ENCODE measurements at places on chromosomes 13 and 19.

DNA sequence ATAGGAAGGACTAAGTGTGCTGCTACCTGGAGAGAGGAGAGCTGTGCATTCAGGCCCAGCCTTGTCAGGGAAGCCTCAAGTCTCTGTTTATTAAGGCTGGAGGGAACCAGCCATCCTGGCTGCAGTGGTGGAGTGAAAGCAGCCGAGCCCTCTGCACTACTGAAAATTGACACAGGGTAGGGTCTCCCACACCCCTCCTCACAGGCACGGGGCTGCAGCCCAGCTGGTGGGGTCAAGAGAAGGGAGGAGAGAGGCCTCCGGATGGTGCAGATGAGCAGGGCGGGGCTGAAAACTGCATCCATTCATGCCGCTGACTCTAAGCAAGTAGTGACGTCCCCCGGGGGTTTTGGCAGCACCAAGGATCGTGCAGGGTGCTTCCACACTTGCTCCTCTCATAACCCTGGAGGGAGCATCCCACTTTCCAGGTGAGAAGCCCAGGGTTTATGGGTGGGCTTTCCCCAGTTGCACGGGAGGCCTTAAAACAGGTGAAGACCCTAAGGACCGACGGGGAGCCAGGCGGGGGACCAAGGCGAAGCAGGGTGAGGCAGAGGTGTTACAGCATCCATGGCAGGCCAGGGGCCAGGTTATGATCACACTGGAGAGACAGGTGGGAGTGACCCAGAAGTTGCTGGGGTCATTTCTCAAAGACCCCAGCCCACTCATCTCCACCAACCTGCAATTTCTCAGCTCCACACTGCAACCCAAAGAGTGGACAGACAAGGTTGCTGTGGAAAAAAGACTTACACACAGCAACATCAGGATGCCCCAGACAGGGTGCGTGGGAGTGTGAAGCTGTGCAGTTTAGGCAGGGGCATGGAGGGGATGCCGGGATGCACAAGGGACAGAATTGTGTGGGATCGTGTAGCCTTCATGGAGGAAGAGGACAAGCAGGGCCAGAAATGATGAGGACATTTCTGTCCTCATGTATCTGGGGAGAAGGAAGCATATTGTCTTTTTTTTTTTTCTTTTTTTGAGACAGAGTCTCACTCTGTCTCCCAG is 36.8 kb downstream of the VSTM2B start:
- DNase-seq = no peak

DNA sequence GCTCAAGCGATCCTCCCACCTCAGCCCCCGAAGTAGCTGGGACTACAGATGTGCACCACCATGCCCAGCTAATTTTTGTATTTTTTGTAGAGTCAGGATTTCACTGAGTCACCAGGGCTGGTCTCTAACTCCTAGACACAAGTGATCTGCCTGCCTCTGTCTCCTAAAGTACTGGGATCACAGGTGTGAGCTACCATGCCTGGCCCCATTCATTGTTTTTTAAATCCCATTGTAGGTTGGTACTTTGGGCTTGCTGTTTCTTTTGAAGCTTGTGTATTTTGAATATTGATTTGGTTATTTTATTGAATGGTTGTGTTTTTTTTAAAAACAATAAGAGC is 26.7 kb downstream of the ZMYM2 start:
- no peak for DNase-seq

GRCh38 chr19:18878858-18879578 is 16.9 kb downstream of the CERS1 start:
- DNase-seq = no peak

- no peak for DNase-seq
Observed at GRCh38 chr19:35462476-35462953, 14.5 kb downstream of the FFAR2 start.

- no peak for DNase-seq
Observed at GRCh38 chr13:73522937-73523336, 464.1 kb downstream of the KLF5 start.

- DNase-seq = no peak
Observed at GRCh38 chr19:40503320-40503695, 36.5 kb downstream of the SPTBN4 start.

DNA sequence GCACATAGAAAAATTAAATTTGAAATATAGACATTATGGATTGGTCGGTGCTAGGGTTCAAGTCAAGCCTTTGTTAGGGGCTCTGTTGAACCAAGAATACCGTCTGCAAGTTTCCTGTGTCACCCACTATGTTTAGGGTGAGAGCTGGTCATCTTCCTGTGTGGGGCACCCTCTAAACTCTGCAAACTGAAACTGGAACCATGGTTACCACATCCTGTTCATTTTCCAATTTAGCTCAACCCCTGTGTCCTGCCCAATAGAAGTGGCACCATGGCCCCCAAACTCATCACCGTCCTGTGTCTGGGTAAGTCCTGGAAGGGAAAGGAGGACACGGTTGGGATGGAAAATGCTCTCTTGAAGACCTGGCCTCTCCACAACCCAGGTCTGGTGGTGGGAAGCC is 29.9 kb downstream of the LAIR2 start:
- DNase-seq = no peak

GRCh38 chr19:6737873-6738786 is 750 bp upstream of the GPR108 start:
- peak; percentile 69 for DNase-seq

DNA sequence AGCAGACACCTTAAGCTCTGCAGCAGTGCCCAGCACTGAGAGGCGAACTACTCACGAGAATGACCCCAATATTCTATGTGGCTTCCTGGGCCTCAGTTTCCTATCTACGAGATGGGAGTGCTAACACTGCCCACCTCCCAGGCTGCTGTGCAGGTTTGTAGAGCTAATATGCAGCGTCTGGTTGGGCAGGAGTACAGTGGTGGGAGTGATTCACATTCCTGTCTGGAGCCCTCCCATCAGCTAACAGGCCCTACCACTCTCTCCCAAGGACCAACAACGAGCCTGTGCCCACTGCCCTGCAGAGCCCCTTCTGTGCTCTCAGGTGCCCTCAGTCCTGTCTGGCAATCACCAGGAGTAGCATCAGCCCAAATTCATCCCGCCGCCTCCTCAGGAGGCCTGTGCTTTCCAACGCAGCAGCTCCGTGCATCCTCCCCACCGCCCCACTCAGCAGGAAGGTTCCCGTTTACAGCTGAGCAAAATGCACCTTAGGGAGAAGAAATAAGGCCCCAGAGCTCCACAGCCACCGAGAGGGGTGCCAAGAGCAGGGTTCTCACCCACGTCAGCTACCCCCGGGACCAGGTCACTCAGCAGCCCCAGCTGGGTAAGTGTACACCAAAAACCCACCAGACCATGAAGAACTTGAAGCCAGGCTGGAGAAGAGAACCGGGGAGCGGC is 6.6 kb downstream of the AKT2 start:
- peak; percentile 49 for DNase-seq

- DNase-seq = peak; percentile 90
Observed at GRCh38 chr19:12766051-12766521, 9.3 kb downstream of the HOOK2 start.

- DNase-seq = peak; percentile 72
Observed at GRCh38 chr13:100542826-100543156, 45.8 kb downstream of the GGACT start.

GRCh38 chr13:108834193-108834592 is 204.8 kb downstream of the MYO16 start:
- DNase-seq = no peak

- peak; percentile 31 for DNase-seq
Observed at GRCh38 chr13:110006304-110006703, 219.9 kb upstream of the IRS2 start.

GRCh38 chr13:43185226-43185625 is 161.8 kb downstream of the DNAJC15 start:
- DNase-seq = no peak

DNA sequence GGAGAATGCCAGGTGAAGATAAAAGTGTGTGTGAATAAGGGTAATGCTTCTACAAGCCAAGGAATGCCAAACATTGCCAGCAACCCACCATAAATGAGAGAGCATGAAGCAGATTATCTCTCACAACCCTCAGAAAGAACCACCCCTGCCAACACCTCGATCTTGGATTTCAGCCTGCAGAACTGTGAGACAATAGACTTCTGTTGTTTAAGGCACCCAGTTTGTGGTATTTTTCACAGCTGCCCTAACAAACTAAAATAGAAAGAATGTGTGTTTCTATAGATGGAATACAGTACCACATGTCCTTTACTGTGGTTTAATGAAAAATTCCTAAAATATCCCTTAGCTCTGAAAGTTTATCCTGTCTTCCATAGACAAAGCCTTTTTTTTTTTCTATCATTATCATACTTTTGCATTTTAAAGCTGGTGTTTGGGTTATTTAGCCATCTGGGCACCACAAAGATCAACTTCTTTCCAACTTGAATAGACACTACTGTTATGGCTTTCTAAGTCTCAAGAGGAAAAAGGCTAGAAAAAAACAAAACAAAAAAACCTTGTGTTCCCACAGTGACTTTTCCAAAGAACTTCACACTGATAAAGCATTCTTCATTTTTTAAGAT is 505.6 kb downstream of the KCTD12 start:
- no peak for DNase-seq

GRCh38 chr13:93690139-93690538 is 463.5 kb downstream of the GPC6 start:
- DNase-seq = peak; percentile 13
